ENCODE measurements at places on chromosomes 2 and 18.
A peak's percentile ranks its signal among the peaks of the same experiment; 100 is the strongest.

- no peak for DNase-seq
Observed at GRCh38 chr2:175829741-175830140, 172.3 kb downstream of the LNPK start.

DNA sequence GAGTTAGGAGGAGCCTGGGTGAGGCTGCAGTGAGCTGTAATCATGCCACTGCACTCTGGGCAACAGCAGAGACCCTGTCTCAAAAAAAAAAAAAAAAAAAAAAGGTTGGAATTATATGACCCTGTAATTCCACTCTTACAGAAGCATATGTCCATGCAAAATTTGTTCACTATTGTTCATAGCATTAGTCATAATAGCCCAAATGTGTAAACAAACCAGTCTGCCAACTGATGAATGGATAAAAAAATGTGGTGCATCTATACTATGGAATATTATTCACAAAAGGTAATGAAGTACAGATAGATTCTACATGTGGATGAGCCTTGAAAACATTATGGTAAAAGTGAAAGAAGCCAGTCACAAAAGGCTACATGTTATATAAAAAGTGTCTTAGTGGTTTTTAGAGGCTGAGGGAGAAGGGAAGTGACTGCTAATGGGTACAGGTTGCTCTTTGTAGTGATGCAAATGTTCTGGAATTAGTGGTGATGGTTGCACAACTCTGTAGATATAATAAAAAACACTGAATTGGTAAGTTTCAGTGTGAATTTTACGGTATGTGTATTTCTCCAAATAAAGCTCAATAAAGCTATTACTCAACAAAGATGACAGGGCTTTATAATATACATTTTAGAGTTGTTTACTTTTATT, 9.4 kb downstream of the COA5 start:
- no peak for DNase-seq

DNA sequence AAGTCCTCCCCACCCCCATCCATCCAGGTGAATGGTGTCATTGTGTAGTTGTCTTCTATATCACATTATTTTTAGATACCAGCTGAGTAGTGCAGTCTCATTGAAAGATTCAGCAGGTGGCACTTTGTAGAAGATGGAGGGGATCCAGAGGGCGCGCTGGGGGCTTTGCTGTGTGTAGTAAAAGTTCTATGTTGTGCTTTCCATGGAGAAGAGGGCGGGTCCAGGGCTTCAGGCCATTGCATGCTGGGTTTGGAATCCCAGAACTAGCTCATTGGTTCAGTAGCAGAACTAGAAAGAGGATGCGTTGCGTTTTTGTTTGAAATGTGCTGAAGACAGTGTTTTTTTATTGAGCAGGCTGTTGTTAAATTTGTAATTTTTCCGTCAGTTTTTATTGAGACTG, 120.0 kb downstream of the MAP4K4 start:
- DNase-seq: no peak

DNA sequence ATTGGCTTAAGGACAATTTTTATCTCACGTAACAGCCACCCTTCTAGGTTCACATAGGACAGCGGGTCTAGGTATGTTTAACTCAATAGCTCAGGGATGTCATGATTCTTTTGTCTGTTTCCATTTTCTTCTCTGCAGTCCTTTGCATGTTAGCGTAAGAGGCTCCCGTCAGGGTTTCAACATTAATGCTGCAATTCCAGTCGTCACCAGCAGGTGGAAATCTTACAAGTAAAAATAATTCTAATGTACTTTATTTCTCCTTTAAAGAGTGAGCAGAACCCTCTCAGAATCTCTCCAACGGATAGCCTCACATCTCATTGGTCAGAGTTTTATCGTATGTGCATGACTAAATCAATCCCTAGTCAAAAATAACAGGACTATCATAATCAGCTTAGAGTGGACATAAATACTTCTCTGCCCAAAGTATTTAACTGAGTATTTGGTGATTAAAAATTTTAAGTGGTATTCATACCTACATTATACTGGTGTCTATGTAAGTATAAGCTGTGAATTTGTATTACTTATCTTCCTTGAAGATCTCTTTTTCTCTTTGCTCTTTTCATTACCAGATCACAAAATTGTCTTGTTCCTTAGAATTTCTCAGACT, 487.2 kb upstream of the GCFC2 start:
- DNase-seq: peak; percentile 38

- DNase-seq: no peak
Observed at GRCh38 chr2:170229744-170230143, 51.8 kb downstream of the MYO3B start.

- DNase-seq: peak; percentile 68
Observed at GRCh38 chr2:230866756-230867523, 2.2 kb downstream of the ITM2C start.

DNA sequence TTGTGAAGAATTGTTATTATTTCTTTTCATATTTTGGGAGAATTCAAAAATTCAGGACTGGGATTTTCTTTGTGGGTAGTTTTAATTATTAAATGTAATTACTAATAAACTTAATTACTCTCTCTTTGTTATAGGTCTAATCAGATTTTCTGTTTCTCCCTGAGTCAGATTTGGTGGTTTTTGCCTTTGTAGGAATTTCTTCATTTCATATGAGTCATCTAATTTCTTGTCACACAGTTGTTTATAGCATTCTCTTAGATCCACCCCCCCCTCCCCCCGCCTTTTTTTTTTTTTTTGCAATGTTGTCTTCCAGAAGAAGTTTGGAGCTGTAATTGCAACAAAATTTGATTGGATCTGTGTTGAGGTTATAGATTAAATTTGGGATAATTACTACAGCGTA, 26.0 kb upstream of the GALR1 start:
- DNase-seq: no peak

GRCh38 chr2:28972778-28973335, 8.2 kb upstream of the TOGARAM2 start:
- DNase-seq: no peak

DNA sequence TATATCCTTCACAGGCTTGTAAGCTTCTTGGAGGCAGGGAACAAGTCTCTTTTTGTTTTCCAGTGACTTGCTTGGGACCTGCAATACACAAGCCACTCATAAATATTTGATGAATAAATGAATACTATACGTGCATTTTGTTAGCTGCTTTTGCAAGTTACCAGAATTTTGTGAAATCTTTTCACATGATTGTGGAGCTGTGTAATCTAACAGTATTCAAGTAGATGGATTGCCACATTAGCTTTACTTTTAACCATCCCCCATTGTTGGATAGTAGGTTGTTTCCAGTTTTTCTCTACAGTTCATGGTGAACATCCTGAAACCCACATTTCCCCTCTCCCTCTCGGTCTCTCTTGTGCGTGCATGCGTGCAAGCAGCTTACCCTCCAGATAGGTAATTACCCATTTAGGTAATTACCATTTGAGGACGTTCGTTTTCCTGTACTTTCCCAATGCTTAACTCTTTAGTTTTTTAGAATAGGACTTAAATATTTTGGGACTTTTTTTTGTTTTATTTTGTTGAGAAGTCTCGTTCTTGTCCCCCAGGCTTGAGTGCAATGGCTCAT, 12.5 kb downstream of the ZNF407 start:
- no peak for DNase-seq

- no peak for DNase-seq
Observed at GRCh38 chr2:200443916-200444315, 66.0 kb downstream of the KCTD18 start.

DNA sequence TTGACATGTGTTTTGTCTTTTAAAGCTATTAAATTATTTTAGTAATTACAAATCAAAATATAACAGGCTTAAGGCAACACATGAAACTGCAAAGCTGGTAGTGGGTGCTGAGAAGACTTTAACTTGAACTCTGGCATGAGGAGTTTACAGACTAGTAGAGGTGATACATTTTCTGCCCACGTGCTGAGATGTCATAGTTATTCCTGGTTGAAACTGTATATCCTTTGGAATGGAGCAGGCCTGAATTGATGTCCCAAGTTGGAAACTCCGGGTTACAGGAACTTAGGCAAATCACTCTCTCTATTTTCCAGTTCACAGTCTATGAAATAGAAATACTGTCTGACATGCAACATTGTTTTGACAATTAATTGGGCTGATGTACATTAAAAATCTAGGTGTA, 177.1 kb upstream of the NOL4 start:
- DNase-seq: no peak

DNA sequence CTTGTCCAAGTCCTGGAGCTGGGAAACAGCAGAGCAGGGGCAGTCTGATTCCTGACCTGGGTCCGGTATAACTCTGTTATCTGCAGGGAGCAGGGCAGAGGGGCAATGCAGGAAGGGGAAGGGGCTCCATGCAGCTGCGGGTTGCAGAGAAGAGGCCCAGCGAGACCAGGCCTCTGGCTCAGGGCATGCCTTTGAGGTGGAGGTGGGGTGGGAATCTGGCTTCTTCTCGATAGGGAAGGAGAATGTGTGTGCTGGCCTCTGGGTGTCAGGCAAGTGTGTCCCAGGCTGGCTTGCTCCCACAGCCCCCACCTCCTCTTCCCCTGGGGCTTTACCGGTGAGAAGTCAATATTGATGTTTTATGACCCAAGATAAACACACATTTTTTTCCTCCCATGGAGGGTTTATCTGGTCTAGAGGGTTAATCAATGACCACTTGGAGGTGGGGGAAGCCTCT, 187.1 kb upstream of the HAAO start:
- no peak for DNase-seq

DNA sequence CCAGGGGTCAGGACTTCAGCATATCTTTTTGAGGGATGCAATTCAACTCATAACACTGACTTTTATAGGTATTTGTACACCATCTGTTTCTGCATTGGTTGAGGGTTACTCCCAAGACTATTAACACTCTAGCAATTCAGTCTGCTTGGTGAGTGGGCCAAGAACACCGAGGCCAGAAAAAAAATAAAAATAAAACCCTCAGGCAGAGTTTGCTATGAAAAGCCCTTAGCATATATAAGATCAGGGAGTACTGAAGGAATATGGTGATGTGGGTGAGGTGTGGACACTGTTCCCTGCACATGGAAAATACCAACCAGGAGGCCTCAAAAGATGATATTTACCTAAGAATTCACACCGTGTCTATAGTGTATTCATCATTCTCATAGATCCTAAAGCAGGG, 383.2 kb upstream of the UBE2E3 start:
- no peak for DNase-seq

DNA sequence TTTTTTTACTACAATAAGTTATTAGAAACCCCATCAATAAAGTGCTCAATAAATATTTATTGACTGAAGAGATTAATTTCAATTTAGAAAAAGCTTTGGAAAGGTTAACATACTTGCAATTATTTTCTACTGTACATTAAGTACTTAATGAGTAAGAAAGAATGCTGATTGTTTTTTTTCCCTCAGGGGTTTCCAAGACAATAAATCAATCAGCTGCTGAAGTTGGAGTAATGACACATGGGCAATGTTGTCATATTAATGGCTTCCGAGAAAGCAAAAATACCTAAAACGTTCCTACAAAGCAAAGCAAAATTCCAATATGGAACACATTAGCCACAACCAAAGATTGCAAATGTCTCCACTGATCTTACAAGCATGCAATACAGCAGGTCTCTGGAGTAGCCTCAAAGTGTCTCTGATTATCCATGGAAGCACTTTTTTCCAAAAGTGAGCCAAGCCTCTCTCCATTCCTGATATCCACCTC, 66.7 kb downstream of the ZC3H6 start:
- no peak for DNase-seq

GRCh38 chr2:216950547-216950946, 90.7 kb upstream of the TNP1 start:
- DNase-seq: no peak

GRCh38 chr2:199631129-199631528, 173.4 kb upstream of the SATB2 start:
- DNase-seq: no peak

DNA sequence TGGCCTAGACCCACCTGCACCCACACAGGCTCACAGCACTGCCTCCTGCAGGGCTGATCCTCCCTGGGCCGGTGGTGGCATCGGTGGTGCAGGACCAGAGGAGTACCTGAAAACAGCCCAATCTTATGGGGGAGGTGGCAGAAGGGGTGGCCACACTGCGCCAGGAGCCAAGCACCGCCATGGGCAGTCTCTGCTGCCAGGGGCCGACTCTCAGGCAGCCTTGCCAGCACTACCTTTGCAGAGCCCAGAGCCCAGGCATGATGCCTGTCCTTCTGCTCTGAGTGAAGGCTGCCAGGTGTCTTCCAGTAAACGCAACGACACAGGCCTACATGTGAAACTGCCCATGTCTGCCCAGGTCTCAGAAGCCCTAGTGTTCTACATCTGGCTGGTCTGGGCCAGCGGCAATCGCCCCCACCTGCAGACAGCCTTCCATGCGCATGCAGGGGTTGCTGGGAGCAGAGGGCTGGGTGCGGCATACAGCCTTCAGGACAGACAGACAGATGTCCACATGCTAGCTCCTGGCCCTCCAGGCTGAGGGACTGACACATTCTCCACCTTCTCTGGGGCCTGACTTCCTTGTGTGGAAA, 6.8 kb downstream of the HS6ST1 start:
- DNase-seq: peak; percentile 30

DNA sequence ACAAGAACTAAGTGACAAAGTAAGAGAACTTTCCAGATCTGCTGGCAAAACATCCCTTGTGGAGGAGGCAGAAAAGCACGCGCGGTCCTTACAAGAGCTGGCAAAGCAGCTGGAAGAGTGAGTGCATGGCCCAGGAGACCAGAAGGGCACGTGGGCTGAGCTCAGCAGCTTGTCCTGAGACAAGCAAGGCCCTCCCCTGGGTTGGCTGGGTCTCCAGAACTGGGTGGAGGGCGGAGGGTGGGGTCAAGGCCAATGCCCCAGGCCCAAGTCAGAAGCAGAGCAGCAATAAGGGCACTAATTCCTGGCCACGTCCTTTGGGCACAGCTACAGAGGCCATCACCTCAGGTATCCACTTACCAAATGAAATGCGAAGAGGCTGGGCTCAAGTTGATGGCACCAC, 110.6 kb upstream of the TTC39C start:
- DNase-seq: peak; percentile 89

GRCh38 chr2:222835823-222836151, 25.0 kb upstream of the ACSL3 start:
- no peak for DNase-seq

- no peak for DNase-seq
Observed at GRCh38 chr2:190640117-190640516, 8.8 kb upstream of the NAB1 start.

GRCh38 chr2:101546376-101547058, 71.6 kb upstream of the RFX8 start:
- no peak for DNase-seq

- DNase-seq: no peak
Observed at GRCh38 chr2:19731037-19731436, 170.7 kb downstream of the TTC32 start.

DNA sequence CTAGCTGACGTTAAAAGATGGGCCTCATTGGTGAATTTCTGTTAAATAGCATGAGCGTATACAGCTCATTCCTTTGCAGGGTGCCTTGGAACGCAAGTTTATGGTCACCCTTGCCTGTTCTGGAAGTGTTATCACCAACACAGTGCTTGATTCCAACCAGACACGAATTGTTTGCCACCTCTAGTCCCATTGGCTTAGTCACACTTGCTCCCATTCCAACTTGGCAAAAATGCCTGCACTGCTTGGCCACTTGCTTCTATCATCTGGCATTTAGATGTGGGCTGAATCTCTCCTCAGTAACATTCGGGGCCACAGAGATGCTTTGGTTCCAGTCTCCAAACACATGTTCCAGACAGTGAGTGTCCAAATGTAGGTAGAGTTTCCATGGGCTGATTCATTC, 27.5 kb upstream of the ACVR1 start:
- no peak for DNase-seq

- DNase-seq: no peak
Observed at GRCh38 chr2:101479328-101479727, 4.4 kb upstream of the RFX8 start.

- no peak for DNase-seq
Observed at GRCh38 chr18:11751341-11752115, 62.5 kb downstream of the GNAL start.

Data from right cardiac atrium (tissue), 5 donors.